ENCODE measurements at places on chromosomes 7 and 10. TPM values are rescaled to one million over a fixed set of nuclear protein-coding genes. Genes with fewer than 3 reads are reported as not detected.

- DNase-seq: no peak
Observed at GRCh38 chr7:131231381-131232220, 96.1 kb upstream of the MKLN1 start.

DNA sequence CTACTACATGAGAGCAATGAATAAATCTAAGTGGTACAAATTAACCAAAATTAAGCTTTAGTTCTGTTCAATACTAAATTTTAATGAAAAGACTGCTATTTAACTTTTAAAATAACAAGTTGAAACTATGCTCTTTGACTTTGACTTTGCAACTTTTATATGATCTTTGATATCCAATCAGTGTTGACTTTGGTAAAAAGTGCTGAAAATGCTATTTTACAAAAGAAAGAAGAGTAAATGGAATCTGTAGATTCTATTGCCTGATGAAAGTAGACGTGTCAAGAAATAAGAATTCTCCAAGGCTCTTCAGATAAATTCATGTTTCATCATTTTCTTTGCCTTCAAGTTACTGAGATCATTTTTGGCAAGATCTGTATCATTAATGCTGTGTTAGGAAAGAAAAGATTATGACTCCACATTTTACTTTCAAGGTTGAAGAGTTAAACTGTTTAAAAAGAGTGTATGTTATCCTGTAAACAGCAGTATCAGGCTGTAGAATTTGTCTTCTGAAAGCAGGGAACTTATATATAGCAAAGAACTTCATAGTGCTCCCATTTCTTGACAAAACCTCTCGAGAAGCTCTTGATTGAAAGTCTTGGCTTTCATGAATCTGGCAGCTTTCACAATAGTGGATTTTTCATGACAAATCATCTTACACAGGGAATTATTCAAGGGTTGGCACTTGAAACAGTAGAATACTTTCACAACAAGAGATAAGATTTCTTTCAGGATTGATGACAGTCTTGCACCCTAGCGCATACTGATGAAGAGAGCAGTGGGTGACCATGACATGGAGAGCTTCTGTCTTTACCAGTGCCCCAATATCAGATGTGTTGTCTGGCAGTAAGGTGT lies 72.1 kb downstream of the PTEN start:
- DNase-seq: no peak

LDB3 gene
- not detected for total RNA-seq

DNA sequence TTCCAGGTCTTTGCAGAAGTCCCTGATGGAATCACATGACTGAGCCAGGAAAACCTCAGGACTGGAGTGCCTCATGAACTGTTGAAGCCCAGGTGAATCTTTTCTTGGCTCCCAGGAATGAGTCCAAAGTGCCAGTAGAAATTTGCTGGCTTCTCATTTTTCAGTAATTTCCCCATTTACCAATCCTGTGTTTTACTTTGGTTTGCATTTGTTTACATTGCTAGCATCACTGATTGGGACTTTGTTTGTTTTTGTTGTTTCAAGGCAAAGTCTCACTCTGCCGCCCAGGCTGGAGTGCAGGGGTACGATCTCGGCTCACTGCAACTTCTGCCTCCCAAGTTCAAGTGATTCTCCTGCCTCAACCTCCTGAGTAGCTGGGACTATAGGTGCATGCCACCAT lies 1.6 kb upstream of the ZNF12 start:
- no peak for DNase-seq

- DNase-seq: no peak
Observed at GRCh38 chr10:12390733-12391132, 41.4 kb downstream of the CAMK1D start.

GRCh38 chr7:43701929-43702328 lies 27.4 kb downstream of the COA1 start:
- DNase-seq: no peak

DNA sequence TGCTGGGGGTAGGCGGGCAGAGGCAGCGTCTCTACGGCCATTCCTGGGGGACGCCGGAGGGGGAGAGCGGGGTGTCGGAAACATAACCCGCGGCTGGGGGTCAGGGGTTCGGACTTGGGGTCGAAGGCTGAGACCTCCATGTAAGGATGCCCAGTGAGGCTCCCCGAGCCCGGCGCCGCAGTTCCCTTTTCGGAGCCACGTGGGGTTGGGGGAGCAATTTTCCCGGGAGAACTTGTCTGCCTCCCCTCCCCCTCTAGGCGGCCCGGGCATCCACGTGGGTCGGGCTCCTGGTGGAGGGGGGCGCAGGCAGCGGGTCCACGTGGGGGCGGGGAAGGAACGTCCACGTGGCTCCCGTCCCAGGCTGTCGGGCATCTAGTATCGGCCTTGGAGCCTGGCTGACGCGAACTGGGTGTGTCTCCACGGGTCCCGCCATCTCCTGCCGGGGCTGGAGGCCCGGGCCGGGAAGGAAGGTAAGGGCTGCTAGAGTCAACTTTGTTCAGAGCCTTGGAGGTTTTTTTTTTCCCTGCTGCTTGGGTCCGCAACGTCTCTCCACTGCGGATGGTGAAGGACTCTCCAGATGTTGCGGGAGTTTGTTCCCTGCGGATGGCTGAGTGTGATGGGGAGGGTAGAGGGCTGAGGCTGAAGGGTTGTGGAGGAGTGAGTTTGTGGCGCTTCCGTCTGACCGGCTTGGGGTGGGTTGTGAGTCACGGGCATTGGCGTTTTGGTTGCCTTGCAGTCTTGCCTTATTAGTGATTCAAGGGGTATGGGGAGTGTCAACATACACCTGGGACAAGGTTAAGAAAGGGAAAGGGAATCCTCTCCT lies 744 bp downstream of the PPRC1 start:
- peak; percentile 65 for DNase-seq

GRCh38 chr10:45239642-45240041 lies 75.8 kb downstream of the OR13A1 start:
- no peak for DNase-seq

GRCh38 chr10:117275121-117275520 lies 34.2 kb downstream of the SLC18A2 start:
- DNase-seq: no peak

SYT15 gene
- total RNA-seq: 0.15 TPM

DNA sequence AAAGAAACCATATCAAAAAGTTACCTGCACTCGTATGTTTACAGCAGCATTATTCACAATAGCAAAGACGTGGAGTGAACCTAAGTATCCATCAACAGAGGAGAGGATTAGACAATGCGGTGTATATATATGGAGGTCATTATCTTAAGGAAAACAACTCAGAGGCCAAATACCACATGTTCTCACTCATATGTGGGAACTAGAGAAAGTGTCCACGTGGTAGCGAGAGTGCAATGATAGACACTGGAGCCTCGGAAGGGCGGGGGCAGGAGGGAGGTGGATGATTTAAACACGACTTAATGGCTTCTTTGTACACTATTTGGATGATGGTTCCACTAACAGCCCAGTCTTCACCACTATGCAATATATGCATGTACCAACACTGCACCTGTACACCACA lies 40.1 kb upstream of the RNF32 start:
- DNase-seq: no peak

- no peak for DNase-seq
Observed at GRCh38 chr10:98209441-98209840, 58.6 kb downstream of the LOXL4 start.

CNNM2 gene
- total RNA-seq: 20.2 TPM

- DNase-seq: no peak
Observed at GRCh38 chr7:107592361-107593024, 12.4 kb downstream of the BCAP29 start.

DNA sequence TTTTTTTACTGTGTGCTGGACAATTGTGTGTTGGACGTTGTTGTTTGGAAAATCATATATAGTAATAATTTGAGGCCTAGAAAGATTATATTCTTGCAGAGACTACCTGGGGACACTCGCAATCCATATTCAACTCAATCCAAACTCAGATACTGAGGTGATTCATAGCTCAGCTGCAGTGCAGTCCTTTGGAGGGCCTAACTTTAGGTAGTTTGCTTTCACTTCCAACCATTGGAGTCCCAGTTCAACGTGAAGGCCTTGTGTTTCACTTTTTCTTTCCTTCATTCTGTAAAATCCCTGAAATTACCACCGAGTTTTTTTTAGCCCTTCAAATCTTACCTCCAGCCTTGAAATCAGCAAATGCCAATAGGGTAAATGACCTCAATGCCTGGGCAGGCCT lies 32.3 kb downstream of the ATRNL1 start:
- no peak for DNase-seq

GRCh38 chr7:43384616-43385308 lies 198.1 kb upstream of the STK17A start:
- no peak for DNase-seq

SSC4D gene
- 0.43 TPM for total RNA-seq

DNA sequence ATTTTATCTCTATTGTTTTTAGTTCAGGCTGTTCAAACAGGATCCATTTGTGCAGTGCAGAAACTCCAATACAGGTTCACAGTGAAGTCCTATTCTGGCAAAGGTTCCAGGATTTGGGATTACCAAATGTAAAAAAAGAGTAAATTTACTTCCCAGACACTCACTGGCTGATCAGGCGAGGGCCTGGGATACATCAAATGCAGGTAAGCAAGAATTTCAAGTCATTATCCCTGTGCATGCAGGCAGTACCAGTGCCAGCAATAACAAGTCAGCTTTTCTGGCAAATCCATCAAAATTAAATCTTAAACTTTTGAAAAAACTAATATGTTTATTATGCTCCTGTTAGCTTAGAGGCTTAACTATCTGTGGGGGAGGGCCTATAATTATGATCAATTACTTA lies 6.3 kb downstream of the CDK6 start:
- no peak for DNase-seq

FAM25C gene
- total RNA-seq: not detected

GRCh38 chr10:105042906-105043552 lies 401.9 kb downstream of the SORCS3 start:
- no peak for DNase-seq

CARD11 gene
- total RNA-seq: 0.87 TPM

DNA sequence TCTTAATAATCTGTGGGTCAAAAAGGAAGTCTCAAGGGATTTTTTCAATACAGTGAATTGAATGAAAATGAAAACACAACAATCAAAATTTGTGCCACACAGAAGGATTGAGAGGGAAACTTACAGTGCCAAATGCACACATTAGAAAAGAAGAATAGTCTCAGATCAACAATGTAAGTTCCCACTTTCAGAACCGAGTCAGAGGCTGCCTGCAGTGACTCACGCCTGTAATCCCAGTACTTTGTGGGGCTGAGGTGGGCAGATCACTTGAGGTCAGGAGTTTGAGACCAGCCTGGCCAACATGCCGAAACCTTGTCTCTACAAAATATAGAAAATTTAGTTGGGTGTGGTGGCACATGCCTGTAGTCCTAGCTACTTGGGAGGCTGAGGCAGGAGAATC lies 12.5 kb upstream of the KEL start:
- DNase-seq: no peak

DNA sequence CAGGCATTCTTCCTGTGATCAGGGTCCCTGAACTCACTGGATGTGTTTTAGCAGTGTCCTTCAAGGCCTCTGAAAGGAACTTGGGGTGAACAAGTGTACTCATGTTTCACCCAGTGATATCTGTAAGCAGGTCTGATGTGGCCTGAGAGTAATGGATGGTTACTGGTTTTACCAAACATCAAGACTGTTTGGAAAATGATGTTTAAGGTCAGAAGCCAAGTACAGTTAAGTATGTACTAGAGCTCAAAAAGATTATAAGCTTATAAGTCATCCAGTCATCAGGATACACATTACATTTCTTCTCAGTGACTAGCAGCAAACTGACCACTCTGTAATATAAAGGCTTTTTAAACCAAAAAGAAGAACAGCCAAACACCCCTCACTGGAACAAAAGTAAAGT lies 79.8 kb upstream of the PTN start:
- DNase-seq: no peak

DNA sequence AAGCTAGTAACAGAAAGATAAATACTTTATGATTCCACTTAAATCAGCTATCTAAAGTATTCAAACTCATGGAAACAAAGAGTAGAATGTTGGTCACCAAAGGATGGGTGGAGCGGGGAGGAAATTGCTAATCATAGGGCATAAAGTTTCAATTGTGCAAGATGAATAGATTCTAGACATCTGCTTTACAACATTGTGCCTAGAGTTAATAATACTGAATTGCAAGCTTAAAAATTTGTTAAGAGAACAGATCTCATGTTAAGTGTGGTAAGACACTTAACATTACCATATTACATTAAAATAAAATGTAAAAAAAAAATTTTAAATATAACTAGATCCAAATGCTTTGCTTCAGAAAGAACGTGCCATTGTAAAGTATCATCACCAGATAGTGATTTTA lies 411.1 kb upstream of the MBL2 start:
- no peak for DNase-seq

GRCh38 chr7:12805957-12806356 lies 118.5 kb downstream of the ARL4A start:
- no peak for DNase-seq

MALRD1 gene
- total RNA-seq: 0.11 TPM

PRTFDC1 gene
- total RNA-seq: 26.4 TPM

DNA sequence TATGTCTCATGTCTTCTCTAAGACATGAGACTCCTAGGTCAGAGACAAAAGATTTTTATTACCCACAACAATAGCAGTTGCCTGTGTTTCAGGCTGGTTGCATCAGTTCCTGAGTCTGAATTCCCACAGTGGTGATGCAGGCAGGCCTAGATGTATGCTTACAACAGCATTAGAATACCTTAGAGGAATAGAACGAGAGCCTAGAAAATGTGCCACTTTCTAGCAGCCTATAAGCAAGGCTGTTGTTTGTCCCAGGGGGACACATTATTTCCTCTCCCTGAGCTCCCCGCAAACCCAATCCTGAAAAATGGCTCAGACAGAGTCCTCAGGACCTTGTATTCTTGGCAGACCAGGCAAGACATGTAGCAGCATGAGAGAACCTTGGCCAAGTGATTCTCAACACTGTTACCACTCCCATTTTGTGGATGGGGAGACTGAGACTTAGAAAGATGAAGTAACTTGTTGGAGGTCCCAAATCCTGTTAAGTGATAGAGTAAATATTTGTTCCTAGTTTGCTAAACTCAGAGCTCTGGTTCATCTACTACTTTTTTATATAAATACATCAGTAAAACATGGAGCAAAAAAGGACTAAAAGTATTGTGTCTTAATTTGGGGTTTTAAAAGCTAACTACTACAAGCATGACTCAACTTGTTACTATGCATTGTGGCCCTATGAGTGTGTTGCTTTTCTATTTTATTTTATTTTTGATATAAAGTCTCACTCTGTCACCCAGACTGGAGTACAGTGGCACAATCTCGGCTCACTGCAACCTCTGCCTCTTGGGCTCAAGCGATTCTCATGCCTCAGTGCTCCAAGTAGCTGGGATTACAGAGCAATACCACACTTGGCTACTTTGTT lies 14.2 kb downstream of the VTI1A start:
- DNase-seq: no peak

PNLIPRP2 gene
- total RNA-seq: 0.74 TPM

CHAT gene
- total RNA-seq: not detected

- DNase-seq: no peak
Observed at GRCh38 chr10:59073456-59074053, 102.9 kb upstream of the PHYHIPL start.

SLIT1 gene
- total RNA-seq: 0.74 TPM

DNA sequence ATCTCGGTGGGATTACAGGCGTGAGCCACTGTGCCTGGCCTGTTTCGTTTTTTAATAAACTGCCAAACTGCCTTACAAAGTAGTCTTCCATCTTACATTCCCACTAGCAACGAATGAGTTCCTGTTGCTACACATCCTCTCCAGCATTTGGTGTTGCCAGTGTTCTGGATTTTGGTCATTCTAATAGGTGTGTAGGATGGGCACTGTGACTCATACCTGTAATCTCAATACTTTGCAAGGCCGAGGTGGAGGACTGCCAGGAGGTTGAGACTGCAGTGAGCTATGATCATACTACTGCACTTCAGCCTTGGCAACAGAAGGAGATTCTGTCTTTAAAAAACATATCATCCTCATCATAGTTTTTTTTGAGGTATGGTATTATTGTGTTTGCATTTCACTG lies 21.4 kb upstream of the RSBN1L start:
- DNase-seq: no peak

Measured in neural progenitor cell (in vitro differentiated cells).